ENCODE measurements at places on chromosomes 4 and X.

DNA sequence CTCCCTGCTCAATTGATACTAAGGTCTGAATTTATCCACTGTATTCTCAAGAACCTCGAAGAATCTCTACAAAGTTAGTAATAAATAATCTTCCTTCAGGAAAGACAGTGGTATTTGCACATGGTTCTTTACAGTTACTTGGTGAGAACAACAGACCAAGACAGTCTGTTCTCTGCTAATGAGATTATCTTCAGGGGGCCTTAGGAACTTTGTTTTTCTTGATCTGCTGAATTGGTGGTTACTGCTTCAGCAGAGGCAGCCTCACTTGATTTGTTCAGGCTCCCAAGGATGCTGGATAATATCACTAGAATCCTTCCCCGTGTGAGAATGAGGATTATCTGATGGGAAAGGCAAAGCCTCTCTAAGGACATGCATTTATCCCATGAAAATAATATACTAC, 64.8 kb downstream of the CBR4 start:
- no peak for DNase-seq

- no peak for DNase-seq
Observed at GRCh38 chr4:41517747-41518146, 20.2 kb upstream of the LIMCH1 start.

- no peak for DNase-seq
Observed at GRCh38 chr4:169239221-169239905, 31.4 kb downstream of the SH3RF1 start.

DNA sequence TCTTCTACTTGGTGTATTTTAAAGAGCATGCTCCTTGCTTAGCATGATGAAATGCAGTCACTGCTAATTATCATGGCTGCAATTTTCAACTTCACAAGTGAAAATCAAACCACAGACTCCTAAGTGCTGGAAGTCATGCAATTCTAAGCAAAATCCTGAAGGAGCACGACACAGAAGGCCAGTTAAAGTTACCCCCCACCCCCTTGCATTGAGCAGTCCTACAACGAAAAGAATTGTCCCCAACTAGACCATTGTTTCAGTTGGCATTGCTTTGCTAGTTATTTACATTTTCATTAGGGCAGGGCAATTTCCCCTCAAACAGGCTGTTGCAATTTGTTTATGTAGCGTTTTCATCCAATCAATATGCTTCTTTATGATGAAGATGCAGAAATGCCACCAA, 321.2 kb downstream of the PCDH7 start:
- DNase-seq = no peak

- DNase-seq = no peak
Observed at GRCh38 chrX:86023811-86024210, 23.5 kb downstream of the CHM start.

DNA sequence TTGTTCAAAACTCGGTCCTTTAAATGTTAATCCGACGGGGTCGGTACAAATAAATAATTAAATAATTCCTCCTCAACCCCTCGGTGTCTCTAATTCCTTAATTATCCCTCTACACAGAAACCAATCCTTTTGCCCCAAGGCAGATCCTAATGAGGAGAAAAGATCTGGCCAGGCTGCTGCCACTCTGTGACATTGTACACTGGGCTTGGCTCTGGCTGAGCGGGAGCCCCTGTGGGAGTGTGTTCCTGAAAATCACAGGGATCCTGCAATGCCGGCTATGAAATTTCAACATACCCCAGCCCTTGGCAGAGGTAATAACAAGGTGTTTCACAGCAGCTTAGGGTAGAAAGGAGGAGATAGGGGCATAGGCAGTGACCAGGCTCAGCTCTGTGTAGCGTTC, 96.0 kb downstream of the DHRSX start:
- DNase-seq = no peak
